H1 (cell line): ENCODE measurements at places on chromosomes 5 and 9. TPM values are rescaled to one million over a fixed set of nuclear protein-coding genes. Genes with fewer than 3 reads are reported as not detected.

DNA sequence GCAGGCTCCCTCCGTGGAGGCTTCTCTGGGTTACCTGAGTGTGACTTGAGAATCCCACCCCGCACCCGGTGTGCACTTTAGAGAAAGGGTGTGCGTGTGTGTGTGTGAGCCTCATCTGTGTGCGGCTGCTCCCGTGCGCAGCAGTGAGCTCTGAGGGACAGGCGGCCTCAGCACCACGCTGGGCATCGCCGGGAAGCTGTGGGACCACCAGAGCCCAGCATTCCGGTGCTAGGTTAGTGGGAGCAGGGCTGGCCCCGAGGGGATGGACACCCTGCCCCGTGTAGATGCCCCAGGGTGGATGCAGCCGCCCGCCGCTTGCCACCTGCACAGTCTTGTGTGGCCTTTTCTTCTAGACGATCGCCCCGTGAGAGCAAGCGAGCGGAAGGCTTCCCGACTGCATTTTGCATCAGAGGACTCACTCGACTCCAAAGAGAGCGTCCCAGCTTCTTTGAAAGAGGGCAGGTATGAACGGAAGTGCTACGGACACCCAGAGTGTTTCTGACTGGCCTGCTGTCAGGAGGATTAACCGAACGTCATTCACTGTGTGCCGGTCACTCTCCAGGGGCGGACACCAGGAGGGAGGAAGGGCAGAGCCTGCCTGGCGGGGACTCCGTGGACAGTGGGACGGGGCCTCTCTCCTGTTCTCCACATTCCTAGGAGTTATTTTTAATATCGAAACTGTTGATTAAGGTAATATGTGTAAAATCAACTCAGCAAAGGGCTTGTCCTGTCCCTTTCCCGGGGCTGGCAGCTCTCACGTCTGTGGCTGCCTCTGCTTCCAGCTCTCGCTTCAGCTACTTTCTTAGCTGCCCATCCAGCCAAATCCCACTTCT, 12.2 kb downstream of the CEP72 start:
- H3K27me3 ChIP-seq = no peaks in the 10 kb centered on the region
- no peak overlapping the region for H3K27ac ChIP-seq
- no peaks in the 10 kb centered on the region for H3K4me1 ChIP-seq
- H3K36me3 ChIP-seq = peaks cover 36% of the 10 kb centered on the region
- no peak for DNase-seq

- H3K4me1 ChIP-seq = no peaks in the 10 kb centered on the region
- DNase-seq = no peak
- H3K27me3 ChIP-seq = no peaks in the 10 kb centered on the region
- H3K4me3 ChIP-seq = no peak overlapping the region
Observed at GRCh38 chr9:115883467-115884329, 269.9 kb upstream of the PAPPA start.

DNA sequence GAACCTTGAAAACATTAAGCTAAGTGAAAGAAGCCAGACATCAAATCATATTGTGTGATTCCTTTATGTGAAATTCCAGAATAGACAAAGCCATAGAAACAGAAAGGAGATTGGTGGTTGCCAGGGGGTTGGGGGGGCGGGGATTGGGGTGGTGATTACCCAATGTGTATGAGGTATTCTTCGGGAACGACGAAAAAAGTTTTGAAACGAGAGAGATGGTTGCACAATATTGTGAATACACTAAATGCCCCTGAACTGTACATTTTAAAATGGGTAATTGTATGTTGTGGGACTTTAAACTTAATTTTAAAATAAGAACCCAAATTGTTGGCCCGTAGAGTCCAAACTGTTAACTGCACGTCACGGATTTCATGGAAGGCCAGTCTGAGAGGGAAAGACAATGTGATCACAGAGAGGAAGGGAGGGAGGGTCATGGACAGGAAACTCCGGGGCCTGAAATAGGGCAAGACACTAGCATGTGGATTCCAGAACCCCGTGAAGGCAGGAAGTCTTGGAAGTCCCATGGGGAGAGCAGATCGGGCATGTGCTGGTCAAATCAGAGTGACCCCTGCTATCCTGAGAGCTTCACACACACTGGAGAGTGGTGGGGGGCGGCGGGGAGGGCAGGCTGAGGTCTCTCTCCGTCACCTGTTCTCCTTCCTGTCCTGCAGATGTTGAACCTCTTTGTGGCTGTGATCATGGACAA, 218.4 kb downstream of the CACNA1B start:
- H3K27ac ChIP-seq = no peak overlapping the region
- DNase-seq = no peak
- no peaks in the 10 kb centered on the region for H3K4me1 ChIP-seq
- H3K27me3 ChIP-seq = no peaks in the 10 kb centered on the region

DNA sequence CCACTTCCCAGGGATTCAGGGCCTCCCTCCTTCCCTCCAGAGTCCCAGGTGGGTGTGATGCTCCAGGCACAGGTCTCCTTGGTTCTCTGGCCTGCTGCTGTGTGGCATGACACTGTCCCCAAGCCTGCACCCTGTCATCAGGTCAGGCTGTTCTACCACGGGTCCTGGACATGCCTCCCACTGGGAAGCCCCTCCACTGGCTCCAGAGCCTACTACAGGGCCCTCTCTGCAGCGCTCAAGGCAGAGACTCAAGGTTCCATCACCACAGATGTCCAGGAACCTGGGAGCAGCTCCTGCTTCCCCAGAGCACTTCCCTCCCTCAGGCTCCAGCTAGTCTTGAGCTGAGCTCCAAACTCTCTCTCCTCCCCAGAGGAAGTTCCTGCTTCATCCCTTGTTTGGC, 237.3 kb downstream of the PBX3 start:
- no peaks in the 10 kb centered on the region for H3K4me1 ChIP-seq
- no peak for DNase-seq
- H3K27ac ChIP-seq = no peak overlapping the region
- H3K4me3 ChIP-seq = no peak overlapping the region
- no peaks in the 10 kb centered on the region for H3K27me3 ChIP-seq

GRCh38 chr9:126230692-126231091, 95.9 kb upstream of the MVB12B start:
- H3K36me3 ChIP-seq = no peaks in the 10 kb centered on the region
- H3K4me3 ChIP-seq = no peak overlapping the region
- no peak for DNase-seq
- H3K27ac ChIP-seq = no peak overlapping the region
- no peaks in the 10 kb centered on the region for H3K27me3 ChIP-seq

DNA sequence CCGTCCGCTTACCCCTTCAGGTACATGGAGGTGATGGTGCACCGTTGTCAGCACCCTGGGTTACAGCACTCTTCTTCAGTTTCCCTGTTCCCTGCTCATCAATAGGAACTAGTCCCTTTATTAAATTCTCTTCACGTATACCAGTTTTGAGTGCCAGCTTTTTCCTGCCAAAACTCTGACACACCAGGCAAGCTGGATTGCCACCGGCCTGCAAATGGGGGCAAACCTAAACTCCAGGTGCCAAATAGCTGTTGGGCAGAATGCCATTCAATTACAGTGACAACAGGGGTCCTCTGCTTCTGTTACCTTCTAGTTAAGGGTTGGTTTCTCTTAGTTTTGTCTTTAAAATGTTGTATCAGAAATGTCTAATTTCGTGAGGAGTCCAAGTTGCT, 400.4 kb downstream of the OSTF1 start:
- no peak overlapping the region for H3K4me3 ChIP-seq
- no peaks in the 10 kb centered on the region for H3K27me3 ChIP-seq
- H3K4me1 ChIP-seq = no peaks in the 10 kb centered on the region
- no peak overlapping the region for H3K27ac ChIP-seq
- no peak for DNase-seq

DNA sequence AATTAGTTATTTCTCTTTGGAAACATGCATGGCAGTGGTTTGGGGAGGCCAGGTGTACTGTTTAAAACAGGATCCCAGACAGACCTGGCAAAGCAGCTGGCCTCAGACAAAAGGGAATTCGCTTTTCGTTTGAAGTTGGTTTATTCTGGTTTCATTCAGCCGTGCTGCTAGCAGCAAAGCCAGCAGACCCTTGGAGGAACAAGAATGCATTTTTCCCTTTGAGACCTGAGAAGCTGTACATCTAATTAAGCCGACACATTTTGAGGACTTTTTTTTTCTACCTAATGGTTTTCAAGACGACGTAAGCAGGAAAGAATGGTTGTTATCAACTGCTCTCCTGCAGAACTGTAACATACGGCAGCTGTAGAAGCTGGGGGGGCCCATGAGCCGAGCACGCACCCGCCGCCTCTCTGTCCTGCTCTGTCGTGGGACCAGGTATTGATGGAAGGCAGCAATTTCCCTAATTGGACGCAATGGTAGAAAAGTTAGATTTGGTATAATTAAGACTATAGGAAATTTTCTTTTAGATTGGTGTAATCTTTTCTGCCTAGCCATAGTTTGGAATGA, 13.6 kb downstream of the PLEKHG4B start:
- H3K27ac ChIP-seq = no peak overlapping the region
- no peaks in the 10 kb centered on the region; the same call in 1 of the 2 replicates for H3K36me3 ChIP-seq
- no peaks in the 10 kb centered on the region for H3K27me3 ChIP-seq
- peaks cover 6% of the 10 kb centered on the region for H3K4me1 ChIP-seq
- no peak for DNase-seq

DNA sequence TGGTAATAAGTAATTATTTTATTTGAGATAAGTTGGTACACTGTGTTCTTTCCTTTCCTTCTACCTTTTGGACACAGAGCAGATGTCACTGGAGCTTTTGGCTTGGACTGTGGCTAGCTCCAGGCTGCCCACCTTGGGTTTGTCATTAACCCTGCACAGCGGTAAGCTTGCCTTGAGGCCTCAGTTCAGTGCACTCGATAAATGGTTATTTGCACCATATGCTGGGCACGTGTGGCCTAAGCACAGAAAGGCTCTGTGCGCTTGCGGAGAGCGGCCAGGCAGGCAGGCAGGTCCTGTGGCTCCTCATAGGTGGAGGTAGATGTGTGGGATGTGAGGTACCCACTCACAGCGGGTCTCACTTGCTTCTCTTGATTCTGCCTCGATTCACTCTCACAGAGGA, 30.0 kb upstream of the TENT4A start:
- H3K36me3 ChIP-seq = no peaks in the 10 kb centered on the region
- H3K4me3 ChIP-seq = no peak overlapping the region
- H3K27me3 ChIP-seq = peaks cover 4% of the 10 kb centered on the region; the same call in 1 of the 2 replicates
- H3K27ac ChIP-seq = no peak overlapping the region

DNA sequence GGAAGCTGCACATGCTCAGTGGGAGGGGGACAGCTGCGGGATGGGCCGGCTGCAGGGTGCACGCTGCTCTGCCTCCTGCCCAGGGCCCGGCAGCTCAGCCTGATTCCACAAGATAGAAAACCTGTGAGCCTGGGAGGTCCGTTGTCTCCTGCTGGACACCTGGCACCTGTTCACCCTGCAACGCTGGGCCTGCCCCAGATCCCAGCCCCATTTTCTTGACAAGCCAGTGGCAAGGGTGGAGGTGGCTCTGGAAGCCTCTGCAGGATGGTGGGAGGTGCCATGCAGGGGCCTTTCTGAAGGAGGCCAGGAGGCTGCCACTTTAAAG, 68.1 kb upstream of the RNF130 start:
- no peak overlapping the region for H3K4me3 ChIP-seq
- no peak overlapping the region for H3K27ac ChIP-seq
- H3K27me3 ChIP-seq = no peaks in the 10 kb centered on the region
- no peak for DNase-seq
- no peaks in the 10 kb centered on the region for H3K36me3 ChIP-seq

DNA sequence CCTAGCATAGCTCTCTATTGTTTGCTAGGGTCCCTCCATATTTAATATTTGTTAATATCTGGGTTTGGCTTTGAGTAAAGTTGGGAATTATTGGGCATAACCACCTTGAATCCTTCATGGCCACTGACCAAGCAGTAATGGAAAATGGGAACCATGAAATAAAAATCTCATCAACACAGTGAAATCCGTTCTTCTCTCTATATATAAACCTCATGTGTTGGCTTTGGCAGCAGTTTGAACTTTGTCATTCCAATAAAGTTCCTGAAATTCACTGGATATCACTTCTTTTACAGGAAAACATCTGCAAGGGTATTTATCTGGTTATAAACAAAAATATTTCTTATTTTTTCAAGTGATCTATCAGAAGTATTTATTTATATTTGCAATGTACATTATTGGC, 93.0 kb upstream of the MPDZ start:
- H3K36me3 ChIP-seq = no peaks in the 10 kb centered on the region
- H3K4me1 ChIP-seq = no peaks in the 10 kb centered on the region
- no peak for DNase-seq
- no peaks in the 10 kb centered on the region for H3K27me3 ChIP-seq

- no peaks in the 10 kb centered on the region for H3K4me1 ChIP-seq
- no peaks in the 10 kb centered on the region for H3K36me3 ChIP-seq
- no peaks in the 10 kb centered on the region for H3K27me3 ChIP-seq
- no peak for DNase-seq
Observed at GRCh38 chr5:66307647-66308241, 163.6 kb downstream of the SREK1 start.

Gene TMEM167A
- 164 and 178 TPM in 2 replicates for total RNA-seq

Gene PTGDS
- 2.2 and 2.3 TPM in 2 replicates for total RNA-seq

Gene EQTN
- 0.52 TPM in 1 of 2 replicates, not detected in the other for total RNA-seq

Gene PDGFRB
- 13.7 and 15.9 TPM in 2 replicates for total RNA-seq

Gene LCN2
- 1.1 and 1.4 TPM in 2 replicates for total RNA-seq

Gene TAF1L
- total RNA-seq = not detected in 2 replicates

Gene SSNA1
- 87.3 and 91.3 TPM in 2 replicates for total RNA-seq

Gene BTNL8
- 0.27 and 0.48 TPM in 2 replicates for total RNA-seq
